Stimulated activated CD4-positive, alpha-beta T cell treated with anti-CD3 and anti-CD28 coated beads, Interleukin-15, amount 100 ng/mL, for 24 hours (primary cell): ENCODE measurements at places on chromosomes 2 and 18.

DNA sequence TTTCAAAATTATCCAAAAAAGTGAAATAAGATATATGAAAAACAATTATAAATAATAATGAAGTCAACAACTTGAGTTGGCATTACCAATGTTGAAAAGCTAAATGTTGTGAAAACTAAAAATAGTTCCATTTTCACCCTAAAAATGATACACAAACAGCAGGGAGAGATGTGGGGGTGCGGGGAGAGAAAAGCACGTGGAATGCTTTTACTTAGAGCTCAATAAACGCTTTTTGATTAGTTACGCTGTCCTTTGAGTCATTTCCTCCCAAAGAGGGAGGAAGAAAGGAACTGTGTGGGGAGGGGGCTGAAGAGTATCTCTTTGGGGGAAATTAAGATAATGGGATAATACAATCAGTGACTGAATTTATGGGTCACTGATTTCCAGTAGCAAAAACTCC, 29.2 kb downstream of the ZNF521 start:
- no peak for DNase-seq

GRCh38 chr18:67428158-67428557, 88.4 kb downstream of the DSEL start:
- DNase-seq = no peak

GRCh38 chr2:218063486-218063885, 5.6 kb upstream of the RUFY4 start:
- DNase-seq = no peak

DNA sequence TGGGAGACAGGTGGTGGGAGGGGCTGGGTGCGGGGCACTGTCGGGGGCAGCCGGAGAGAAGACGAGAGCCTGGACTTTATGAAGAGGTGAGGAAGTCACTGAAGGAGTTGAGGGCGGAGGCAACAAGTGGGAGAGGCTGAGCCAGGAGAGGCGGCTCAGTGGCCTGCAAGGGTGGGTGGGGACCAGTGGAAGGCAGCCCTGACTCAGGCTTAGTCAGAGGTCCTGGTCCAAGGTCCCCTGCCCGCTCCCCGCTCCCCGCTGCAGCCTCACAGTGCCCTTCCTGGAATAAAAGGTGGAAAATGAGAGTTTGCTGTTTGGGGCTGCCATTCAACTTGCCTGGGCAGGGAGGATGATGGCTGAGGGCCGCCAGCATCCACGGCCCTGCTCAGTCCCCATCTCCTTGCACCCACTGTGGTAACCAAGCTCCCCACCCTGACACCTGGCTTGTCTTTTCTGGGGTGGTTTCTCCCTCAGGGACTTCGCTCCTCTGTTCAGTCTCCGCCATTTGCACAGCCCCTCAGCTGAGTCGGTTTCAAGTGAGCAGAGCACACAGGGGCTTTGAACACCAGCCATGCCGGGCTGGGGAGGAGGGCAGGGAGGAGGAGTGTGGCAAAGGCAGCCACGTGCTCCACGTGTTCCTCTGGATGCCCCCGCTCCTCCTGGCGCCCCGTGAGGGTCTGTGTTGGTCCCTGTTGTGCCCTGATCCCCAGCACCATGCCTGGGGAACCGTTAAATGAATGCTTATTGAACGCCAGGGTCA, 13.7 kb upstream of the RALB start:
- no peak for DNase-seq

GRCh38 chr2:102049756-102050443, 58.1 kb downstream of the IL1R2 start:
- DNase-seq = no peak

GRCh38 chr18:41561961-41562360, 393.1 kb upstream of the PIK3C3 start:
- DNase-seq = no peak

GRCh38 chr2:77519164-77519887, 2.9 kb downstream of the LRRTM4 start:
- DNase-seq = no peak

GRCh38 chr18:74288730-74289129, 3.0 kb downstream of the CYB5A start:
- no peak for DNase-seq

DNA sequence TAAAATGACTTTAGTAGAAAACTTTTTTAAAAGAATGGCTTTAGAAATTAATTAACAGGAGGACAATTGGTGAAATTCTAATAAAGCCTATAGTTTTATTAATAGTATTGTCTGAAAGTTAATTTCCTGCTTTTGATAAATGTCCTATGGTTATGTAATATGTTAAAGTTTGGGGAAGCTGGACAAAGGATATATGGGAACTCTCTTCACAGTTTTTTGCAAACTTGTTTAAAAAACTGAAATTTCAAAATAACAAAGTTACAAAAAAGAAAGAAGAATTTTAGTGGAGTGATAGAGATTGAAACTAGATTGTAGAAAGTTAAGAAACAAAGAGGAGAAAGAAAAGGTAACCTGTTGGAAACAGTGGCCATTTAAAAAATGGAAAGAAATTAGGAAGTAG, 67.3 kb downstream of the SEMA4F start:
- no peak for DNase-seq

DNA sequence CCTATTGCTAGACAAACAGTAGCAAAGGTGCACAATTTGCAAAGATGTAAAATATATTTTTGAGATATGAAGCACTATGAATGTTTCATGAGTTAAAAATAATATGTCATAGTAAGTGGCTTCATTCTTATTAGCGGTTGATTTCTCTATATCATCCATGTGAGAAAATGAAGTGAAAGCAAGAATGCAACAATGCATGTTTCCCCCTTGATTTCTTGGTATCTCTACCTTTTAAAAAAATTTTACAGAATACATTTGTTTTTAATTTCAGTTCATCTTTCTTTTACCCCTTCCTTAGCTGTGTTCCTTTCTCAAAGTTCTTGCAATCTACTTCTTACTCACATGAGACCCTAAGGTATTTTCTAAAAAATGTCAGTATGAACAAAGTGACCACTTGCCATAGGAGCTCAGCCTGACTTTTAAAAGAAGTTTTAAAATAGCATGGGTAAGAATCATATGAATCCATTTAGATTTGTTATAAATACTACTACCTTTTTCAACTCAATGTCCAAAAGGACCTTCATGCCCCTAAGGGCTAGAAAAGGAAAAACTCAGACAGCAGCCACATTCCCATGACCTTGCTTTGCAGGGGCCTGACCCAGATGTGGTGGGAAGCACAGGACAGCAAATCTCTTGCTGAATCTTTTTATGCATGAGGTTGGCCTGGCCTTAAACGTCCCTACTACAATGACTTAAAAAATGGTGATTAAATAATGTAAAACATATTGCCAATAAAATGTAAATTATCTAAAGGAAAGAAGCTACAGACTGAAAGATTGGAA, 14.8 kb upstream of the SLC38A11 start:
- DNase-seq = no peak

DNA sequence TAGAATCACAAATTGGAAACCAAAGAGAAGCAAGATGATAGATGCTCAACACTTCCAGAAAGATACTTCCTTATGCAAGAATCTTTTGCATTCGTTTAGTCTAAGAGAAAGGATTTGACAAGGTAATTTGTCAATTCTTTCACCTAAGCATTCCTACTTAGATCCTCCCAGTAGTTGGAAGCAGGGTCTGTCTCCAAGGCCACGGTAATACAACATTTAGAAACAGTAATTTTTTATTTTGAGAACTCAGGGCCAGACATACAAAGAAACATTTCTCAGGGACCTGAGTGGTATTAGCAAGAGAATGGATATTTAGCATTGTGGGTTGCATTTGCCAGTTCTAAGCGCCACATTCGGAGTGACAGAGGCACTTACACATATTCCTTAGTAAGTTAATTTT, 68.6 kb downstream of the ACYP2 start:
- DNase-seq = no peak
